ENCODE measurements at places on chromosomes 16 and 17.
A peak's percentile ranks its signal among the peaks of the same experiment; 100 is the strongest.

DNA sequence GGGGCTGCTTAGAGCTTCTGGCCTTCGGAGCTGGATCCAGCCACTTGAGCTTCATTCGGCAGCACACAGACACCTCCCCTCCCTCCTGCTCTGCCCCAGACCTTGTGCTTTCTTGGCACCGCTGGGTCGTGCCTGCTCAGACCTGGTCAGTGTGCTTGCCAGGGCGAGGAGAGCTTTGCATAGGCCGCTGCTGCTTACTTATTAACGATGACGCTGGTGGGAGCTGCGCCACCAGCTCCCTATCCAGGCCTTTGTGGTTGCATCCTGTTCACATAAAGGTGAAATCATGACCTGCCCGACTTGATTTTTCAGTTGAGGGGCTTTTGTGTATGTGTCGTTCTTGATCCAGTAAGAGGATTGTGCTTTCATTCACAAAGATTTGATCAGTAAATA lies 101.1 kb downstream of the MSI2 start:
- DNase-seq, result peak; percentile 87

- no peak for DNase-seq
These were observed 328.1 kb downstream of the C16orf95 start for GRCh38 chr16:86988920-86989696.

DNA sequence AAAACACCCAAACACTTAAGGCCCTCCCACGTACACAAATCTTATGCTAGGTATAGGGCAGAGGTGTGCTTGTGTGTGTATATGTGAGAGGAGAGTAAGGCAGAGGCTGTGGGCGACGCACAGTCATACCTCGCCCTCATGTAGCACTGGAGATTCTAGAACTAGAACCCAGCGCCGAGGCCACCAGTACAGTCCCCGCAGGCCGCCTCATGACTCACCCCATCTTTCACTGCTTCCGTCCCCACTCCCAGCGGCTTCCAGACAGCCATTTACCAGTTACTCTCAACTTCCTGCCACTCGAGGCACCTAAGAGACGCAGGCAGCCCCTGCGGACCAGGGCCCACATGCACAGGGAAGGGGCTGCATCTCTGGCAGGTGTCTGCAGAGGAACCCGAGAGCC lies 23.2 kb upstream of the CYTH1 start:
- DNase-seq, result no peak

- DNase-seq, result no peak
These were observed 95.2 kb downstream of the MAF start for GRCh38 chr16:79505344-79505743.

DNA sequence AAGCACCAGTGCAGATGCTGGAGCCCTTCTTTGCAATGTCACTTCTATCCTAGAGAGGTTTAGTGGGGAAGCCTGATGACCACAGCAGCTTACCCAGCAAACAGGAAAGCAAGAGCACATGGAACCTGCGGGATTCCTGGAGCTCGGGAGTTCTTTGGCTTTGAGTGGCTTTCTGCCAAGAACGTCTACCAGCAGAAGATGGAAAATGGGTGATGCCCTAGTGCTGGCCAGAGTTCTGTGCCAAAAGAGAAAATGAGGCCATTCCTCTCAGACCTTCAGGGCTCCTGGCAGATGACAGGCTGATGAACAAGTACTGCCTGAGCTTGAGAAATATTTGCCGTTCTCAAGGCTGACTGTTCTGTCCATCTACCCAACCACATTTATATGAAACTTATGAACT lies 332.1 kb upstream of the CCL2 start:
- DNase-seq, result no peak

- DNase-seq, result no peak
These were observed 7.2 kb upstream of the CCDC182 start for GRCh38 chr17:57752031-57752905.

DNA sequence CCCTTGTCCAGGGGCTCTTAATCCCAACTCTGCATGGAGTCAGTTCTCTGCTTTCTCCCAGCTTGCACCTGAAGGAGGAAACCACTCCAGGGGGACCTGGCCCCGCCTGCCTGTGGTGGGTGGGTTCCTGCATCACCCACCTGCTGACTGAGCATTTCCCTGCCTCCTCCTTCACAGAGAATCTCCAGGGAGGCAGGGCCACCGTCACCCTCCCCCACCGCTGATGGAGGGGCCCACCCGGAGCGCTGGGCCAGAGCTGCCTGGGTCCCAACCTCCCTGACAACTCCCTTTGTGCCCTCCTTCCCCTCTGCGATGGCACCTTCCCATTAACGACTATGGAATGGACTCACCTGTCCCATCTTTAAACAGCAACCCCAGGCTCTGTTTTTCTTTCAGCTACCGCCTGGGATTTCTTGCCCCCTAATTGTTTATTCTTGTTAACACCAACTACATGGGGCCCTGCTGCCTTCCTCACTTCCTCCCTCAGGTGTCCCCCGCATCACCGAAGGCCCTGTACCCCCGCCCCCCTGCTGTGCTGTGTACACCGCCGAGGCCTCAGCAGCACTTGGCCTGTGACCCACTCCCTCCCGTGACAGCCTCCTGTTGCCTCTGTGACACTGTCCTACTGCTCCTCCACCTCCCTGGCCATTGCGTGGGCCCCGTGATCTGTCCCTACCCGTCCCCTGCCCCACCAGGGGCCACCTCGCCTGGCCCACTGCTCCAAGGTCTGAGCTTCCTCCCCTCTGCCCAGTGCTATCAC lies 842 bp upstream of the TEDC2 start:
- DNase-seq, result no peak

- DNase-seq, result no peak
These were observed 530 bp downstream of the PCGF2 start for GRCh38 chr17:38747463-38748148.

DNA sequence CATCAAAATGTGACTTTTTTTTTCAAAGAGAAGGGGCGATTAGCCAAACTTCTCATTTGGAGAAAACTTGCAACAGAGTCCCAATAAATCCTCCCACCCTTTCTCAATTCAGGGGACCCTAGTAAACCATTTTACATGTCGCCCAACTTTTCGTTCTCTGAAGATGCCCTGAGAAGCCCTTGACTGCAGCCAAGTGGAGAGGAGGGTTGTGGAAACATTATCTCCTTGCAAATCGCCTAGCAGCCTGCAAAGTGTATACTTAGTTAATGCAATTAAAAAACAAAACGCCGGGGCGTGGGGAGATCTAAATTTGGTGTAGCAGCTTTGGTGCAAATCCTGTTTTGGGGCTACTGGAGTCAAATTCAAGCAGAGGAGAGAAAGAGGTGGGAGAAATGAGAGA lies 1.2 kb upstream of the SHISA9 start:
- no peak for DNase-seq

- no peak for DNase-seq
These were observed 166.4 kb downstream of the CEP112 start for GRCh38 chr17:66025551-66025950.

DNA sequence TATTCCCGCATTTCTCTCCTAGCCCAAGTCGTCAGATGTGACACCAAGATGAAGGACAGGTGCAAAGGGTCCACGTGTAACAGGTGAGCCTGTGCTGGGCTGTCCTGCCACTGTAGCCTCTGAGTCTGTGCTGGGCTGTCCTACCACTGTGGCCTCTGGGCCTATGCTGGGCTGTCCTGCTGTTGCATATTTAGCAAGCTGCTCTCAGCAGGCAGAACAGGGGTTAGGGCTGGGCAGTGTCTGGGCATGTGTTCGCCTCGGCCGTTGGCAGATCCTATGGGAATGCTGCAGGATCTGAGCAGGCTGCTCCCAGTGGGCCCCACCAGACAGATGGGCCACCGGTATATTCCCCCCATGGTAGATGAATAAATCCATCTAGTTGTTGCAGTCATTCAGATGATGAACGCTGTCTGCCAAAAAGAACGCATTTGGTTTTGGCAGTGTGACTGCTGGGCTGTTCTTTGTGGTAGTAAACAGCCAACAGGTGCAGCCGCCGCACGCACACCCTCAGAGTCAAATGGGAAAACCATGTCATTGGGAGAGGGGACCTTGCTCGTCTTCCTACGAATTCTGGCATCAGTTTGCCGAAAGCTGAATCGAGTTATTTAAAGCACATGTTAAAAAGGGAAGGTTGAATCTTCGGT lies 49.2 kb downstream of the CRISPLD2 start:
- DNase-seq, result no peak

DNA sequence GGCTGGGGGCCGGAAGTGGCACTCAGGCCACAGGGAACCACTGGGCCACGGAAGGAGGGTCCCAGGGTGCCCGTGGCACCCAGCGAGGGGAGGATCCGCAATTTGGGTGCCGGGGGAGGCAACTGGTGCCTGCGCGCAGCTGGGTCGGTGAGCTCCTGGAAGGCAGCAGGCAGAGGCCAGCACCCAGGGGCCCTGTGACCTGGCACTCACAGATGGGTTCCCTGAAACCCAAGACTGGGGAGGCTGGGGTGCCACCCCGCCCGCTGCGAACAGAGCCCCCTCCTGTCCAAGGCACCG lies 663 bp downstream of the SSTR5 start:
- DNase-seq, result no peak

DNA sequence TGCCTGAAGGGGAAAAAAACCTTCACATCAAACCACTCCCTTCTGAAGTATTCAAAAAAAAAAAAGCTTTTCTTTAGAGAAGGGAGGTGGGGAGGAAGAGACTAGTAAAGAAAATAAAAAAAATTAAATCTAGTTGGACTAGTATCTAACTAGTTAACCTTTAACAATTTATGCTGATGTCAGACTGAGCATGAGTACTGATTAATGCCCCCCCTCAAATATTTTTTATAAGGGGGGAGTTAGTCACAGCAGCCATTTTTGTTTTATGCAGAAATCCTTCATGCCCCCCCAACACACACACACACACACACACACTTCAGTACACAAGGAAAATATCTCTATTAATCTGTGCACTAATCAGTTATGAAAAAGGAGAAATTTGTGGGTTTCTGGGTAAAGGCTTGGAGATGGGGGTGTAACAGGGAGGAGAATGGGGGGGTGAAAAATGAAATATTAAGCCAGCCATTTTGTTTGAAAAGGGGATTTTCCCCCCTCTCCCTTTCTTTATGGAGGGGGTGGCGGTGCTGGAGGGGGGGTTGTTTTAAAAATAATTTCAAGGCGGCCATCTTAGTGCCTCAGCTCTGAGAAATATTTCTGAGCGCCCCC lies 4.7 kb upstream of the CHD3 start:
- DNase-seq, result no peak

DNA sequence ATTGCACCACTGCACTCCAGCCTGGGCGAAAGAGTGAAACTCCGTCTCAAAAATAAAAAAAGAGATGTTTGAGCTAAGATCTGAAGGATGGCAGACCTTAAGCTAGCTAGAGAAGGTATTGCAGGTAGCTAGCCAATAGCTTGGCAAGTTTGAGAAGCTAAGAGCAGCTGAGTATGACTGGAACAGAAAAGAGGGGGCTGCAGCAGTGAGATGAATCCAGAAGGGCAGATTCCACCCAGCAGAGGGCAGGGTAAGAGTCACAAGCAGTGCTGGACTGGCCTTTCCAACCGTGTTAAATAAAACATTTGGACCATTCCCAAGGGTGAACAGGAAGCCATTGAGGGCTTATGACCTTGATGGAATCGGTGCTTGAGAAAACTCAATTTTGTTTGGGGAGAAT lies 5.7 kb upstream of the PHAF1 start:
- DNase-seq, result no peak

- no peak for DNase-seq
These were observed 3.6 kb upstream of the TMEM92 start for GRCh38 chr17:50270435-50271362.

DNA sequence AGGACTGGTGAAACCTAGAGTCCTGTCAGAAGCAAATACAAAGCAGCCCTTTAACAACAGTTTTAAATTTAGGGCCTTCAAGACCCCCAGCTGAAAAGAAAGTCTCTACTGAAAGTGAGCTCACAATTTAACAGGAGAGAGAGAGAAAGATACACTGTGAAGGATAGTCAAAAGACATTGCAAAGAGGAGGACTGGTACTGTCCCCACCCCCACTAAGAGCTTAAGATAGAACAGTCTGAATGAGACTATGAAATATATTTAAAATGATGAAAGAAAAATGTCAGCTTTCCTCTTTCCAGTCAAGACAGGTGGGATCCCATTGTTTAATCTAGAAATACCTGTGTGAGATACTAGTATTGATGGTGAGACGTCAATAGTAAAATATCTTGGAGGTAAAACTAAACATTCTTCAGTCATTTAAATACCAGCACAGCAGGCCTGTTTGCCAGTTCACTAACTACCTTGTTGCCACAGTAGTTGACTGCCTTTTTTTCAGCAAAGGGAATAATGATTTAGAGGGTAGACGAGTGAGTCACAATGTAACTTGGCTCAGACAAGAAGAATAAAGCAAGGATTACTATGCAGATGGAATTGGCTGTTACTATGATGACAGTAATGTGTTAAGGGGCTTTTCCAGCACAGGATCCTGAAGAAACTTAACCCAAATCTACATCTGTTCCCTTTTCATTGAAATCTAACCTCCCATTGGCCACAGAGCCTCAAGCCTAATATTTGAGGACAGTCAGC lies 47.2 kb upstream of the RASL10B start:
- peak; percentile 31 for DNase-seq

DNA sequence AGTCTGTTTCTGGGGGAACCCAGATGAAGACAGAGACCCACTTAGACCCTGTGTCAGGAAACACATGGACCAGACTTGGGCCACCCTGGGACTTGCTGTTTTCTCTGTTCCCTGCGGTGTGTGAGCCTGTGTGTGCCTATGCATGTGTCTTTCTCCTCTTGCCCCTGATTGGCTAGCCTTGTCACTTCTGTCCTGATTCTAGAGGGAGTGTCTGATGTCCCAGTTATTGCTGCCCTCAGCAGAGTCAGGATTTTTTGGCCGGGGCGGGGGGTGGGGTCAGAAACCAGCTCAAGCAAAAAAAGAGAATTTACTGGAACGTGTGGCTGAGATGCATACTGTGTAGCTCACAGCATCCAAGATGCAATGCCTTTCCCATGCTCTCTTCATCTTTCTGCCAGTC lies 30.5 kb downstream of the PLCG2 start:
- DNase-seq, result no peak

DNA sequence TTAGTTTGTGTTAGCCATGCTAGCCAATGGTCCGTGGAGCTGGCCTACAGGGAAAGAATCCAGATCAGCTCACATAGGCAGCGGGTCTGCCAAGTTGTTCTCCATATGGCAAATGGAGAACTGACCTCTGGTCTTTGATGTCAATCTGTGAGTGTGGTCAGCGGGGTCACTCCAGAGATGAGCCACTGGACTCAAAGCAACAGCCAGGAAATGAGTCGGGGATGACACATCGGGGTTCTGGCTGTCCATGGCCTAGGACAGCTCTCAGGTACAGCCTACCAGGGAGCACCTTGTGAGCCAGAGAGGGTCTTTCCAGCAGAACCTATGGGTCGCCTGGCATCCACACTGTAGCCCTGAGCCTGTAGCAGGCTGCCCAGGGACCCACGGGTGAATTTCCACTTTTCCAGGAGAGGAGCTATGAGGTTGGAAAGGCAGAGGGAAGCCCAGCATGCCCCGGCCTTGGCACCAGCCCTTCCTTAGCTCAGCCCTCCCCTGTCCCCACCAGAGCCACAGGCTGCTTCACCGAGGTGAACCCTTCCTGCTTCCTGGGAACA lies 203.0 kb upstream of the TNRC6C start:
- no peak for DNase-seq

- DNase-seq, result no peak
These were observed 49.3 kb upstream of the CACNG4 start for GRCh38 chr17:66915204-66915611.

- no peak for DNase-seq
These were observed 113.2 kb downstream of the SPECC1 start for GRCh38 chr17:20122254-20122879.
